ENCODE measurements at places on chromosomes 2 and 18.
A peak's percentile ranks its signal among the peaks of the same experiment; 100 is the strongest.

- no peak for DNase-seq
Observed at GRCh38 chr2:133657591-133657990, 89.3 kb upstream of the NCKAP5 start.

DNA sequence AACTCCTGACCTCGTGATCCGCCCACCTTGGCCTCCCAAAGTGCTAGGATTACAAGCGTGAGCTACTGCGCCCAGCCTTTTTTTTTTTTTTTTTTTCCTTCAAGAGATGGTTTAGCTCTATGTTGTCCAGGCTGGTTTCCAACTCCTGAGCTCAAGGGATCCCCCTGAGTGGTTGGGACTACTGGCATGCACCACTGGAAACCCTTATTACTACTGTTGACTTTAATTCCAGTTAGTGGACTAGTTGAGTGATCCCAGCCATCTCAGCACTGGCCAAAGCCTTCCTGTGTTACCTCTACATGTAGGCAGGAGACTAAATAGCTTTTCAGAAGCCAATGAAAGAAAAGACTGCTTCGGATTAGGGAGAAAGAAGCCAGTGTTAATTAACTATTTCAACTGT, 8.1 kb upstream of the SSB start:
- no peak for DNase-seq

GRCh38 chr2:25293958-25294562, 47.7 kb downstream of the DNMT3A start:
- DNase-seq, result peak; percentile 18

DNA sequence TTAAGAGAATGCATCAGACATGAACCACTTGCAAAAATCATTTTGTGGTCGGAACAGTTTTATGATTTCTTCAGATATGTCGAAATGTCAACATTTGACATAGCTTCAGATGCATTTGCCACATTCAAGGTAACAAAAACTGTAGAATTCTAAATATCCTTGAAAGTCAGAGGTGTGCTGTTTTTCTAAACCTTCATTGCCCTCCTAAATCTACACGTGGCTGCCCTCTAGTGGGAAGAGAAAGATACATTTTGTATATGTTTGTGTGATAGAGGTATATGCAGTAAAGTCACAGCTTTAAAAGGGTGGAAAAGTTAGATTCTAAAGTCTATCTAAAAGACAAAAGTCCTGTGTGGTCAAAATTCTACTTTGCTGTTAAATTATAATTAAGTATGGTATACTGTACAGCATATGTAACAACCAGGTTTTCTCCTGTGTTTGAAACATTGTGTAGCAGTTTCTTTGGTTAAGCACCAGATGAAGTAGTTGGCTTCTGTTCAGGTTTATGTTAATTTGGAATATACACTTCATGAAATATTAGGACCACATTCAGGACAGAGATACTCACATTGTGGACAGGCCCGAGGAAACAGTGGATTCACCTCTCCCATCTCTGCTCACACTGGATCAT, 65.9 kb upstream of the ITM2C start:
- DNase-seq, result peak; percentile 89

GRCh38 chr2:25371253-25372241, 29.8 kb upstream of the DNMT3A start:
- DNase-seq, result no peak

- DNase-seq, result no peak
Observed at GRCh38 chr18:78561757-78562510, 417.7 kb upstream of the SALL3 start.

DNA sequence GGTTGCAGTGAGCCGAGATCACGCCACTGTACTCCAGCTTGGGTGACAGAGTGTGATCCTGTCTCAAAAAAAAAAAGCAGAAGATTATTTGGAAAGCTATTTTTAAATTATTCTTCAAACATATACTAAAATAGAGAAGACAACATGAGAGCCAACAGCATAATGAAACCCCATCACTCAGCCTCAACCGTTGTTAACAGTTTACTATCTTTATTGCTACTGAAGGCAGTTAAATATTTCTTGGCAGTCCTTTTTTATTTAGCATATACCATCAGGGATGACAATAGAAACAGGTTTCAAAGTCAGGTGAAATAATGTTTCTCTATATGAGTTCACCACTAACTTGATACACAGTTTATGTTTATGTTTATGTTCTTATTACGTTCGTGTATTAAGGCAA, 157.2 kb downstream of the NEDD4L start:
- no peak for DNase-seq

GRCh38 chr2:71720596-71721361, 267.4 kb downstream of the DYSF start:
- no peak for DNase-seq

DNA sequence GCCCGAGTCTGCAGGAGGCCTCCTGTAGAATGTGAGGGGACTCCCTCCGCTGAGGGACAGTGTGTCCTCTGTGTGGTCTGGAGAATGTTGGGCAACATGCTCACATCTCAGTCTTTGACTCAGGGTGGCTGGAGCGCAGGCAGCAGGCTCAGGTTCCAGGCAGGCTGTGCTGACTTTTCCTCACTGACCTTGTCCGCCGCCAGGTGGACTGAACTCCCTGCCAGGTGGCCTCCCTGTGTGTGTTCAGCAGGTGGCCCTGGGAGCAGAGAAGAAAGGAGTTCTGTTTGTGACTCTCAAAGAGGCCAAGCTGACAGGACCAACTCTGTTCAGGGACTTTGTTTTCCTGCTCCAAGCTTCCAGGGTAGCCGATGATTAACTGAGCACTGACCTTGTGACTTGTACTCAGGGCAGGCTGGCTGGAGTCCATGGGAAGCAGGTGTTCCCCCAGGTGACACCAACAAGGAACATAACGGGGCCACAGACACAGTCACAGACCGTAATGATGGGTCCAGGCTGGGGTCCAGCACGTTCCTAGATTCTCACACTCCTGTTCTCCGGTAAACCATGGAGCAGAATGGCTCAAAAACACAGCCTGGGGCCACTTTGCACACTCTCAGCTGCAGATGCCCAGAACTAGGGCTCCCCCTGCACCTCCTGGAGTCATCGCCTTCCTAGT, 439.8 kb downstream of the RNF144A start:
- DNase-seq, result no peak

GRCh38 chr18:6604573-6604941, 125.0 kb upstream of the ARHGAP28 start:
- no peak for DNase-seq

DNA sequence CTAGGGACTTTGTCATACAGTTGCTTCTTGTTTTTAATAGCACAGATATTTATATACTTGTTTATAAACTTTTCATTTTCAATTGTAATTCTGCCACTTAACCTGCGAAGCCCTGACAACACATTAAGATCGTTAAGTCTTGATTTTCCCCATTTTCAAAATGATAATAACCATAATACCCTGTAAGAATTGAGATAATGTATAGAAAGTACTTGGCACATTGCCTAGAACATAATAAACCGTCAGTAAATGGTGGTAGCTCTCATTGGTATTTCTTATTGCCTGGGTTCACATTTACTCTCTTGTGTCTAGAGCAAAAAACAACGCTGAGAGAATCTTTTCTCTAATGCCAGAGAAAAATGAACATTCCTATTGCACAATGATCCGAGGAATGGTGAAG, 18.6 kb downstream of the PTCD3 start:
- DNase-seq, result peak; percentile 77

GRCh38 chr2:151919786-151920185, 91.6 kb upstream of the ARL5A start:
- no peak for DNase-seq

- no peak for DNase-seq
Observed at GRCh38 chr2:164515734-164516133, 105.5 kb downstream of the GRB14 start.

DNA sequence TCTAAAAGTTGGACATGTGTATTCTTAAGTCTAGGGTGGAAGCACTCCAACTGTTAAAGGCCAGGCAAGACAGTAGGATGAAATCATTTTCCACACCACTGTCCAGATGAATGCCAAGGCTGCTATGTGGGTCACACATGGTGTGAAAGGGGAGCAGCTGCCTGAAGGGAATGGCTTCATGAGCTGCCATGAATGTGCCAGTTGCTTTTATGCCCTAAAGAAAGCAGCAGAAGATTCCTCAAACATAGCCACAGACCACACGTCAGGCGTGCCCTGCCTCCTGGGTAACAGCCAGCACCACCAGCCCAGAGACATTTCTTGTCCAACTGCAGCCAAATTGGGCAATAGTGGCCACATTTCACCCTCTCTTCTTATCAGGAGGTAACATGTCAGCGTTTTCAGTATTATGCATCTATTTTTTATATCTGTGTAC, 130.2 kb downstream of the MTCL1 start:
- peak; percentile 95 for DNase-seq

- no peak for DNase-seq
Observed at GRCh38 chr2:174438146-174438886, 42.8 kb downstream of the SCRN3 start.

DNA sequence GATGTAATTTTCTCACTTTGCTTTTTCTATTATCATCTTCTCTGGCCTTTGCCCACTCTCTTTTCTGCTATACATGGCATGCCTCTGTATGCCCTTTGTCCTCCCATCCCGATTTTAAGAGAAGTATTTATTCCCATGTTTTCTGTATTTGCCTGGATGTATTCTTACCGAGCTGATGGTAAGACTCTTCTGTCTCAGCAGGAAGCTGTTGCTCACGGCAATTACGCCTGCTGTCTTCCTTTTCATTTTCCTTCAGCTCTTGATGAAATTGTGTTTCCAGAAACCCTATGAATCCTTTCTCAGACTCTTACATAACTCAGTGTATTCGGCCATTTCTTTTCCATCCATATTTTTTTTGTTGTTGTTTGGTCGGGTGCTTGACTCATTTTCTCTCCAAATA, 121.6 kb downstream of the SP3 start:
- DNase-seq, result no peak

DNA sequence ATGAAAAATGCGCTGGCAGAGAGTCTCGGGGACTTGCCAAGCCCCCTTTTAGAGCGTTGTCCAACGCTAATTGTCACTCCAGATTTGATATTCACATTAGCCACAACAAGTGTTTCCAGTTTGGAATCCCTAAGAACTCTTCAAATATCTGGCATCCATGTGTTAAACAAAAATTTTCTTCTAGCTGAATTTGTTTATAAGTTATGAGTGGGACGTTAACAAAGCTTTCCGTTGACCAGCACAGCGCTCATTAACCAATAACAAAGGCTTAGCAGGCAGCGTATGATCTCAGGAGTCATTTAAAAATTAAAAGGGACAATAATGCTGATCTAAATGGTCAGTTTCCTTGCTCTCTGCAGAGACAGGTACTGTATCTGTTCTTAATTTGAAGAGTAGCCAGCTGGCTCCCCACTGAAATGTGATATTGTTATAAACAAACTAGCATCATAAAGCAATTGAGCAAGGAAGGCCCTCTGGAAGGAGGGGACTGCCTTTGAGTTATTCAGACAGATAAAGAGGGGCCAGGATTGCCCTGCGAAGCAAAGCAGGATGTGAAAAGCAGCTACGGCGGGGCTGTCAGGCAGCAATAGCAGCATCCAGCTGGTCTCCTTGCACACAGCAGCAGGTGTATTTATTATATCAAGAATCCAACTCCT, 337.2 kb upstream of the SALL3 start:
- no peak for DNase-seq

DNA sequence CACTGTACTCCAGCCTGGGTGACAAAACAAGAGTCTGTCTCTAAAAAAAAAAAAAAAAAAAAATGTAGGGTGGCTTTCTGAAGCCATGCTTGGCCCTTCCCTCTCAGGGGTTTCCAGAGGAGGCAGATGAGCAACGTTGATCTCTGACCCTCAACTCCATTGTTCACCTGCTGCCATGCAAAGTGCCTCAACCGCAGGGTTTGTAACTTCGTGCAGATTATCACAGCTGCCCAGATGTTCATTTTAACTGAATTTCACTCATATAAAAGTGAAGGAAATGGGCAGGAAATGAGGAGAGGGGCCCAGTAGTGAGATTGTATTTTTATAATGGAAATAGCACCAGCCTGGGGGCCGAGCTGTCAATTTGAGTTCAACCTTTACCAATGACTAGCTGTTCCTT, 14.9 kb upstream of the B3GNT2 start:
- DNase-seq, result peak; percentile 84

DNA sequence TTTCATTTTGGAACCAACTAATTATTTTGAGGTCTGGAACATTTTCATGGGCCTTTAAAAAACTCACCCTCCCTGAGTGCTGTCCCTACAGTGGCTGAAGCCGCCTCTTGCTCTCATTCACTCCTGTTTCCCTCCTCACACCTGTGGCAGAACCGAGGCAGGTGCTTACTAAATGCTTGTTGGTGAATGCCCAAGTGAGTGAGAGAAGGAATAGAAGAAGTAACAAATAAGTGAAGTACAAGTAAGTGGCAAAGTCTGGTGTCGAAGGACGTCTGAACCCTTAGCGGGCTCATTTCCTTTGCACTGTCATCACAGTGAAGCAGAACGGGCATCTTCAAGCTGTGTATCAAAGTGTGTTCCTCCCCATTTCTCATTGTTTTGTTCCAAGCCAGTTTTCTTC, 135.2 kb downstream of the RHBDD1 start:
- DNase-seq, result no peak

- DNase-seq, result no peak
Observed at GRCh38 chr2:6671913-6672312, 193.8 kb downstream of the CMPK2 start.

- DNase-seq, result no peak
Observed at GRCh38 chr18:57789759-57790158, 13.4 kb downstream of the ATP8B1 start.

DNA sequence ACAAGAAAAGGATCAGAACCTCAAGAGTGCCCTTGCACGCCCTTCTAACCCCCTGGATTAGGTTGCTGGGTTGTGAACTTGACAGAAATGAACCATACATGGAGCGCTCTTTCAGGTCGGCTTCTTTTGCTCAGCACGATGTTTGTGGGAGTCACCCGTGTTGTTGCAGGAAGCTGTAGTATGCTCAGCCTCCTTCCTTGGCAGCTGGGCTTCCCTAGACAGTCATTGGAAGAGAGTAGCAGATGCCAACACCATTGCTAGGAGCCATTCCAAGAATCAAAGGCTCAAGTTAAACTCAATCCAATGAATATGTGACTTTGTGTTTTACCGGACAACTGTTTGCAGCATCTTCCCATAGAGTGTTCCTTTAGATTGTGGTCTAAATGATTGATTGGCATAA, 47.0 kb downstream of the RAB12 start:
- no peak for DNase-seq

GRCh38 chr2:20516291-20516645, 69.4 kb downstream of the RHOB start:
- no peak for DNase-seq

- no peak for DNase-seq
Observed at GRCh38 chr2:80348953-80349352, 44.4 kb upstream of the LRRTM1 start.

GRCh38 chr18:6021306-6022073, 126.2 kb upstream of the TMEM200C start:
- DNase-seq, result no peak

- DNase-seq, result peak; percentile 71
Observed at GRCh38 chr2:43225788-43226557, 433 bp downstream of the ZFP36L2 start.

- DNase-seq, result no peak
Observed at GRCh38 chr2:166944909-166945308, 56.6 kb downstream of the XIRP2 start.
